Astrocyte of the hippocampus (primary cell): ENCODE measurements at places on chromosomes 1 and 21.

DNA sequence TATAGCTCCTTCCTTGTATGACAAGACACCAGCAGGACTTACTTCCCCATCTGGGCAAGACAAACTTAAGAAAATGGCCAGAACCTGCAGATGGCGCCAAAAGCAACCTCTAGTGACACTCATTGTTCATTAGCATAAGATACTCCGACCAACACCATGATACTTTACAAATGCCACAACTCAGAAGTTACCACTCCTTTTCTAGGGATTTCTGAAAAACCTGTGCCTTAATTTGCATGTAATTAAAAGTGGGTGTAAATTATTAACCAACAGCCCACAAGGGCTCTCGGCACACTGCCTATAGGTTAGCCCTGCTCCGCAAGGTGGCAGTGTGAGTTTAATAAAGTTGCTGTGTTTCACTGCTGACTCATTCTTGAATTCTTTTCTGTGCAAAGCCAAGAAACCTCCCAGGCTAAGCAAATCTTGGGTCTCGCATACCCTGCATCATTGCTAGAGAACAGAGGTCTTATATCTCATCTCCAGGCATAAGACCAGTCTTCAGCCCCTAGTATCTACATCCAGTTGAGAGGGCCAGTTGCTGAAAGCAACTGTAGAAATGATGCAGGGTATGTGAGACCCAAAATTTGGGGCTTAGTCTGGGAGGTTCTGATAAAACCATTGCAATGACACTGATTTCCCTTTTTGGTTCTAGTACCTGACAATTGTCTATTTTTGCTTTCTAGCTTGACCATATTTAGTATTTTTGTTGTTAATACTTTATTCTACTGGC is 86.4 kb downstream of the FAF1 start:
- peak; percentile 83 for DNase-seq

DNA sequence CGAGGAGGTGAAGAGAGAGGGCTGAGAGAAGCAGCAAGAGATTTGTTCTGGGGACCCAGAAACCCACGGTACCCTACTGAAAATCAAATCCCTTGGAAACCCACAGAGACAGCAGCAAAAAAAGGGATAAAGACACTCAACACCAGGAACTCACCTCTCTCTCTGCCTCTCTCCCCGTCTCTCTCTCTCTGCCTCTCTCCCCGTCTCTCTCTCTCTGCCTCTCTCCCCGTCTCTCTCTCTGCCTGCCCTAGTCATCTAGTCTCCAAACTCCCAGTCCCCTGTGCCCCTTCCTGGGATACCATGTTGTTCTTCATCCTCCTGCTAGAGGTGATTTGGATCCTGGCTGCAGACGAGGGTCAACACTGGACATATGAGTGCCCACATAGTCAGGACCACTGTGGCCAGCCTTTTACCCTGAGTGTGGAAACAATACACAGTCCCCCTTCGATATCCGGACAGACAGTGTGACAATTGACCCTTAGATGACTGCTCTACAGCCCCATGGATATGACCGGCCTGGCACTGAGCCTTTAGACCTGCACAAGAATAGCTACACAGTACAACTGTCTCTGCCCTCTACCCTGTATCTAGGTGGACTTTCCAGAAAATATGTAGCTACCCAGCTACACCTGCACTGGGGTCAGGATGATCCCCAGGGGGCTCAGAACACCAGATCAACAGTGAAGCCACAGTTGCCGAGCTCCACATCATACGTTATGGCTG is 9.8 kb upstream of the ALDH9A1 start:
- DNase-seq = no peak

- DNase-seq = peak; percentile 62
Measured at GRCh38 chr1:63198871-63199394, 123.4 kb upstream of the FOXD3 start.

DNA sequence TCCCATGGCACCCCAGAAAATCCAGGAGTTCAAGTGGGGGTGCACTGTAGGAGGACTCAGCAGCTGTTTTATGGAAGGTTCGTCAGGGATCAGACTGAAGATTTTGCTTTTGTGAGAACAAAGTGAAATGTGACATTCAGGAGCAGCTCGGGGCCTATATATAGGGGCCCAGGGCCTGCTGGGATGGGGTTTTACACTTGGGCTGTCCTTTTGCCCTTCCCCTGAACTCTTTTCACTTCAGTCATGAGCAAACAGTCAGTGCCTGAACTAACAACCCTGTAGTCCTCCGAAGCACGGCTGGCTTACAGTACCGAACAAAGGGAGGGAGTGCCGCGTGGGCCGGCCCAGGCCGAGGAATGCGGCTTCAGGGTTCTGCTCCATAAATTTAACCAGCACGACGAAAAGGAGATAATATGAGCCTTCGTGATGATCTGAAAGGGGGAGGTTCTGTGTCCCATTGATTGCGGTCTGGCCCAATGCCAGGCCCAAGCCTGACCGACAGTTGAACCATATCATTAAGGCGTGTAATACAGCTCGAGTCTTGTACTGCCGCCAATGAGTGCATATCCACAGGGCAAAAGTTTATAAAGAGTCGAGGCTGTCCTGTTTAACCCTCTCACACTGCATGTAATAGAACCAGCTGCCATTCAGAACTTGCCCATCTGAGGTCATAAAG is 139.9 kb downstream of the DHRS3 start:
- DNase-seq = peak; percentile 99

- peak; percentile 42 for DNase-seq
Measured at GRCh38 chr1:243742819-243743218, 107.2 kb downstream of the AKT3 start.

- DNase-seq = peak; percentile 57
Measured at GRCh38 chr1:150995896-150996295, 10.8 kb downstream of the MINDY1 start.

GRCh38 chr1:16367968-16368890 is 1.2 kb downstream of the SZRD1 start:
- DNase-seq = peak; percentile 24

DNA sequence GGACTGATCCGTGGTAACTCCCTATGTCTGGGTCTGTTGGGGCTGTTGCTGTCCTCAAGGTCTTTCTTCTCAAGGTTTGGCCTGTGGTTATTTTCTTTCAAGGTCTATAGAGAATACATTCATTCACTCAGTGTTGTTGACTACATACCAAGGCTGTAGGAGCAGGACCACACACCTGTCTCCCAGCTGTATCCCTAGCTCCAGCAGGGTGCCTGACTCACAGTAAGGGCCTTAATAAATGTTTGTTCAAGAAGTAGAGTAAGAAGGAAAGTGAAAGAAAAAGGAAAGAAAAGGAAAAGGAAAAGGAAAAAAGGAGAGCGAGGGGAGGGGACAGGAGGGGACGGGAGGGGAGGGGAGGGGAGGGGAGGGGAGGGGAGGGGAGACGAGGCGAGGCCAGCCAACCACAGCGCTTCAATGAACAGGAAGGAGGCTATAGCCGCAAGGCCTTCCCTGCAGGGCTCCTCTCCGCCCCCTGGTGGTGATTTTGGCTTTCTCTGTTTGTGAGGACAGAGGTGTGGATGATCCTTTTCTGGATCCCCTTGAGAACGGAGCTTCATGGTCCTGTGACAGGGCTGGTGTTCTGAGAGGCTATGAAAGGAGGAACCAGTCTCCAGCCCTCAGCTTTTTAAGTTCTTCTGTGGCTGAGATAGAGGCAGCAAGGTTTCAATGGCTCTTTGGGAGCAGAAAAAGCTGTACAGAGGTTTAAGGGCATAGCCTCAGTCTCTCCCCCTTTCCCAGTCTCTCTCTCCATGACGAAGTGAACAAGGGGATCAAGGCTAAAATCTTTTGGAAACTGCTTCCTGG is 30.6 kb upstream of the LCE5A start:
- peak; percentile 4 for DNase-seq

GRCh38 chr1:170067253-170067819 is 7.2 kb downstream of the KIFAP3 start:
- no peak for DNase-seq

- no peak for DNase-seq
Measured at GRCh38 chr1:4218619-4219018, 318.5 kb upstream of the C1orf174 start.

- DNase-seq = no peak
Measured at GRCh38 chr1:86464819-86465218, 3.9 kb upstream of the CLCA1 start.

DNA sequence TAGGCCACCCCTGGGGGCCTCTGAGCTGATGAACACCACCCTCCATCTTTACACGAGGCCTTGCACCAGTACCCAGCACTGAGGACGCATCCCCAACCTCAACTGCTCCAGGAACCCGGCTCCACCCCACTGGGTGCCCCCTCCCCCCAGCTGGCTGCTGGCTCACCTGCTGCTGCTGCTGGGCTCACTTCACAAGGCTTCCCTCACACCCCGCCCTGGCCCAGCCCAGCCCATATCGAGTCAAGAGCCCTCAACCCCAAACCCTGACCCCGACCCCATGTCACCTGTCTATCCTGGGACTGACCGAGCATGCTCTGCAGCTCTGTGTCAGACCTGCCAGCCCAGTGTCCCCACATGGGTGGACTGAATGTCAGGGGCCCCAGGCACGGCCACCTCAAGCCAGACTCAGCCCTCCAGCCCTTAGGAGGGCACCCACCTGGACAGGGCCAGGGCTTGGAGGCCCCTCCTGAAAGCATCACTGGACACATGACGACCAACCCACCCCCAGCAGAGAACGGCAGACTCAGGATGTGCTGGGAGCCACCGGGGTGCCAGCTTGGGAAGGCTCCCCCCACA is 21.4 kb downstream of the WNT9A start:
- DNase-seq = no peak

DNA sequence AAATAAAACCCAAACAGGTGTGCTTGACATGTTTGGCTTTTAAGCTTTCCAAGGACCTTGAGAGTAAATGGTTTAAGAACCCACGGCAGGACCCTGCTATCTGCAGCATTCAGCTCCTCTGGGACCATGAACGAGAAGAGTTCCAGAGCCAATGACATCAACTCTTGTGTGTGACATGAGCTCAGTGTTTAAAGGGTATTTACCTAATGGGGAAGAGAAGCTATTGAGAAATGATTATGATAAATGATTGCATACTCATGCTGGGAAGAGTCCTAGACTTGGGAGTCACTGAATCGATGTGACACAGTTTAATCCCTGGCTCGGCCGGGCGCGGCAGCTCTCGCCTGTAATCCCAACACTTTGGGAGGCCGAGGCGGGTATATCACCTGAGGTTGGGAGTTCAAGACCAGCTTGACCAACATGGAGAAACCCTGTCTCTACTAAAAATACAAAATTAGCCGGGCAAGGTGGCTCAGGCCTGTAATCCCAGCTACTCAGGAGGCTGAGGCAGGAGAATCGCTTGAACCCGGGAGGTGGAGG is 55.4 kb downstream of the KANK4 start:
- DNase-seq = no peak

- DNase-seq = no peak
Measured at GRCh38 chr21:26544201-26544775, 28.8 kb downstream of the CYYR1 start.

DNA sequence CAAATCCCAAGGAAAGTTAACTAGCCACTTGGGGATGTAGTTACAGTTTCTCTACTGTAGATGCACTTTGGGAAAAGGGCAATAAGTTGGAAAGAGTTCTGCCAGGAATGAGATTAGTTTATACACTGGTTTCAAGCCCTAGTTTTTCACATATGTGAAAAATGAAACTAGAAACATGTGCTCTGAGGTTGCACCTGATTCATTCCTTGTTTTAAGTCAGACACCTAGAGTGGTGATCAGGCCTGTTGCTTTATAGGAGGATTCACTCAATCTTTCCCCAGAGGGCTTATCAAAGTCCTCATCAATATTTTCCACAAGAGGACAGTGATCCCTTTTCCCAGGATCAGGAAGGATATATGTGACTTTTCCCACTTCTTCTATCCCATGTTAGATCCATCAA is 515.9 kb upstream of the PKN2 start:
- no peak for DNase-seq

GRCh38 chr21:46219591-46220239 is 8.9 kb downstream of the LSS start:
- DNase-seq = no peak

GRCh38 chr1:1419363-1419812 is 1.7 kb downstream of the ANKRD65 start:
- no peak for DNase-seq

- no peak for DNase-seq
Measured at GRCh38 chr1:98306517-98307089, 354.9 kb upstream of the SNX7 start.

- DNase-seq = no peak
Measured at GRCh38 chr1:50930193-50930592, 29.9 kb downstream of the FAF1 start.

GRCh38 chr21:36021251-36021837 is 39.0 kb downstream of the SETD4 start:
- DNase-seq = no peak

DNA sequence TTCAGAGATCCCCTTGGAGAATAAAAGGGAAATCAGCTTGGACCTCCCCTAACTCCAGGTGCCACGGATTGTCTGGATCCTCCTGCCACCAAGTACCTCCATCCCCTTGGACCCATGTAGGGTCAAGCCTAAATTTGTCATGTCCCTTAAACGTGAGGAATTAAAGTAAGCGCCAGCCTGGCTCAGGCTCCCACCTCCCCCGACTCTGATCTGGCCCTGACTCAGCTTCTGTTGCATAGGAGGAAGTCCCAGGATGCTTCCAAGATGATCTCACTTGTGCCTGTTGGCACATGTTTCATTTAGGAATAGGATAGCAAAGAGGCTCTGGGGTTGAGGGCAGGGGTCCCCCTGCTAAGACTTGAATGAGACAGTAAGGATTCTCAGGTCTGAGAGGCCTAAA is 231.9 kb upstream of the JUN start:
- DNase-seq = peak; percentile 73

DNA sequence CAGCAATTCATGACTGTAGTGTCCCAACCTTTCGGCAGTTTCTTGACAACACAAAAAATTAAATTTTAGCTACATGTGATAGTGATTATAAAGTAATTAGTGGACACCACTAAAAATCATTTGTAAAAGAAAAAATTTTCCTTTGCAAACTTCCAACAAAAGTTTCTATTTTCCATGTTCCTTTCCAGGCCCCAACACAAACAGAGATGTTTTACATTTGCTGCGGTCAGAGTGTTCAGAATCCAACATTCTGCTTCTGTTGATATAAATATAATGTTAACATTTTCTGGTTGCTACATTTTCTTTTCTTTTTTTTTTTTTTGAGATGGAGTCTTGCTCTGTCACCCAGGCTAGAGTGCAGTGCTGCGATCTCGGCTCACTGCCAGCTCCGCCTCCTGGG is 54.9 kb upstream of the WLS start:
- no peak for DNase-seq
